ENCODE measurements at places on chromosomes 3 and 15. TPM values are rescaled to one million over a fixed set of nuclear protein-coding genes. Genes with fewer than 3 reads are reported as not detected.

DNA sequence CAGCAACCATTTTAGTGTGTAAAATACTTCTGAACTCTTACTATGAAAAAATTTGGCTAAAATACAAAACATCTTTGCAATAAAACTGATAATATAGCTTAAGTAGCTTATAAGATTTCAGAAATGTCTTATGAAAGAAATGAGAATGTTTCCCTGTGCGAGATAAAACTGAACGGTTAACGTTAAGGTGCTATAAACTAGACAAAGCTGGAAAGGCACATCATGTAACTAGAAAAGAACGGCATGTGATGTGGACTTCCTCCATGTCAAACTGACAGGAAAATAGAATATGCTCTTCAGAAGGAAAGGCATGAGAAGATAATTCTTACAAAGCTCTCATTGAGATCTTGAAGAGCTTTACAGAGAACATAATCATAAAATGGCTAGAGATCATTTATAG, 36.5 kb downstream of the NCK1 start:
- DNase-seq, result no peak

DNA sequence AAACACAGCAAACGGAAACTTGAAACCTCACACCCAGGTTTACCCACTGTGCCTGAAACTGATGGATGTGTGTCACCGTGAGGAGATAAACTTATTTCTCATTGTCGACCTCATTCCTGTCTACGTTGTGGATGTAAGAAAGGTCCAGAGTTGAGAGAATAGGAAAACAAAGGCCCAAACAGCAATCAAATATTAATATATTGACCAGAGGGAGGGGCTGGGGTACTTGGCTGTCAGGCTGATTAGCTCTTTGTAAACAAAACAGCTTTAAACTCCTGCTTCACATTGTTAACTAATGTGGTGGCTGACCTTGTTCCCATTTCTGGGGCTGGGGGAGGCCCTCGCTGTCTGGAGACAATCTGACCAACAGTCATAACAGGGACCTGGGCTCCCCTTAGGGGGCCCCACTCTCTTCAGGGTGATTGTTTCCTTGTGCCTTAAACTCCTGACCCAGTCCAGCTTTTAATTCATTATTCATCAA, 937.6 kb downstream of the MCTP2 start:
- DNase-seq, result no peak

The IL5RA gene
- 0.09 TPM for polyA plus RNA-seq

DNA sequence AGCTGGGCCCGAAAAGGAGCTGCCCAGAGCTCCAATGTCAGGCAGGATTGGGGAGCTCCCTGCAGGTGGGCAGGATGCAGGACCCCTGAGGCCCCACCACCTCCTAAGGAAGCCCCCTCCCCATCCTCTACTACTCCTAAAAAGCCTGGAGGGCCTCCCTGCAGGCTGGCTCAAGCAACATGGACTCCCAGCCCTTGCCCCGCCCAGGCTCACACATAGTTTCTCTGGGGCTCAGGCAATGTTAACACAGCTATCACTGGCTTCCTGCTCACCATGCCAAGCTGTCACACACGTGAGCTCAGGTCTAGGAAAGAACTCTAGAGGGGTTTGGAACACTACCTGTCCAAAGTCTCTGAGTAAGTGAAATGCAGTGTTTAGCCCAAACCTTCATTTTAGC, 65.4 kb upstream of the ZNF148 start:
- no peak for DNase-seq

GRCh38 chr3:173058229-173058628, 82.8 kb downstream of the SPATA16 start:
- no peak for DNase-seq

The FGD5 gene
- 20.5 TPM for polyA plus RNA-seq

- no peak for DNase-seq
Measured at GRCh38 chr15:91855241-91855640, 1.7 kb downstream of the SLCO3A1 start.

The IL17RB gene
- polyA plus RNA-seq, result 3.4 TPM

The AHSG gene
- 1.6 TPM for polyA plus RNA-seq
